ENCODE measurements at places on chromosomes 2 and 18.

- DNase-seq = no peak
Measured at GRCh38 chr2:113812204-113812603, 55.8 kb upstream of the SLC35F5 start.

GRCh38 chr18:11279461-11279860 lies 130.1 kb upstream of the PIEZO2 start:
- no peak for DNase-seq

GRCh38 chr18:61031626-61032025 lies 301.6 kb upstream of the CDH20 start:
- DNase-seq = no peak

DNA sequence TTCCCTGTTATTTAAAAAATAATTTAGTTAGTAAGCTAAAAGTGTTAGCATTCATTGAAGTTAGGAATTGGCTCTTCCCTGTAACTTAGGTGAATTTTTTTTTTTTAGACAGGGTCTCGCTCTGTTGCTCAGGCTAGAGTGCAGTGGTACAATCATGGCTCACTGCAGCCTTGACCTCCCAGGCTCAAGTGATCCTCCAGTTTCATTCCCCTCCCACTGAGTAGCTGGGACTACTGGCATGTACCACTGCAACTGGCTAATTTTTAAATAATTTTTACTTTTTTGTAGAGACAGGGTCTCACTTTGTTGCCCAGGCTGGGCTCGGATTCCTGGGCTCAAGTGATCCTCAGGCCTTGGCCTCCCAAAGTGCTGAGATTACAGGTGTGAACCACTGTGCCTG lies 66.4 kb downstream of the CERS6 start:
- DNase-seq = no peak

DNA sequence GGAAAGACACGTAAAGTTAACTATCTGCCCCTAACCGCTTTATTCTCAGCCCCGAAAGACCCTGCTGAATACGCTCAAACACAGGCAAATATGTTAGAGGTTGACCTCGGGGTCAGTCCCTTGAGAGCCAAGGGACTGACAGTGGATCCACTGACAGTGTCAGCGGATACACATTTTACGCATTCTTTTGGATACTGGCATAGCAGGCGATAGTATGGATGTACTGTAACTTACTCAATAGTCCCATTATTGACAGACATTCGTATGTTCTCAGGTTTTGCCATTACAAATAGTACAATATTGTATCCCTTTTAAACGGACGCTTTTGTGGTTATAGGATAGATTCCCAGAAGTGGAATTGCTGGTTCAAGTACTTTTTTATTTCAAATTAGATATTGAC lies 13.4 kb downstream of the ATP6V1B1 start:
- DNase-seq = no peak

DNA sequence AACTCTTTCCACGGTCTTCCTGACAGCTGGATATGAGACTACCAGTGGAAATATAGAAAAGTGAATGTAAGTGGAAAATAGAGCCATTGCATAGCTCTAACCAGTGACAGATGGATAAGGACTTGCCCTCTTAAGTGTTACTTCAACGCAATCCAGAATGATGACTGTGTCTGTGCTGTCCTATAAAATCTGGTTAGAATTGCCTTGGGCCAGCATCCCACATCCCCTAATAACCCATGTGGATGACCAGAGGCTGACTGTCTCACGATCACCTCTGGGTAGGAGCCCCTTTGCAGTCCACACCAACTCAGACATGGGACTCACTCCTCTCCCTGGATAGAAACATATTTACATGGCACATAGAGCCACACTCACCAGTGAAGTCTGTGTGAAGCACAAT lies 186.6 kb downstream of the C1D start:
- DNase-seq = no peak

GRCh38 chr2:136122661-136123060 lies 4.7 kb upstream of the CXCR4 start:
- no peak for DNase-seq

GRCh38 chr2:150267651-150268415 lies 219.6 kb downstream of the RND3 start:
- no peak for DNase-seq

DNA sequence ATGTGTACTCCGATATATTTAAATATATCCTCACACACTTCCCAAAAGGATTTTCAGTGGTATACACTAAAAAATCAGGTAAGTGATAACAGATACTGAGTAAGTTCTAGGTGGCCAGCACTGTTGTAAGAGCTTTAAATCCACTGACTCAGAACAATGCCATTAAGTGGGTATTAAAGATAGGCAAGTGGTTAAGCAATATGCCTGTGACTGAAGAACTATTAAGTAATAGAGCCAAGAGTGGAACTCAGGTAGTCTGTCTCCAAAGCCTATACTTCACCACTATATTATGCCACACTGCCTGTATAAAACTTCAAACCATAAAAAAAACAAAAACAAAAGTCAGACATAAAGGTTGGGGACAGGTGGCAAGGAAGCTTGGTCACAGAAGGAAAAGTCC lies 37.2 kb downstream of the THUMPD2 start:
- DNase-seq = no peak

DNA sequence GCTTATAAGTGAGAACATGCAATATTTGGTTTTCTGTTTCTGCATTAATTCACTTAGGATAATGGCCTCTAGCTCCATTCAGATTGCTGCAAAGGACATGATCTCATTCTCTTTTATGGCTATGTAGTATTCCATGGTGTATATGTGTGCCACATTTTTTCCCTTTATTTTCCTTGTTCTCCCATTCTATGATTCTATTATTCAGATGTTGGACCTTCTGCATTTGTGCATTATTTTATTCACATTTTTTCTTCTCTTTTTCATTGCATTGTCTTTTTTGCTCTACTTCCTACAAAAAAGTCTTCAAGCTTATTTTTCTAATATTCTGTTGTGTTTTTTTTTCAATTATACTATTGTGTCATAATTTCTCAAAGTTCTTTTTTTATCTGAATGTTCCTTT lies 11.1 kb upstream of the ANTXR1 start:
- no peak for DNase-seq

DNA sequence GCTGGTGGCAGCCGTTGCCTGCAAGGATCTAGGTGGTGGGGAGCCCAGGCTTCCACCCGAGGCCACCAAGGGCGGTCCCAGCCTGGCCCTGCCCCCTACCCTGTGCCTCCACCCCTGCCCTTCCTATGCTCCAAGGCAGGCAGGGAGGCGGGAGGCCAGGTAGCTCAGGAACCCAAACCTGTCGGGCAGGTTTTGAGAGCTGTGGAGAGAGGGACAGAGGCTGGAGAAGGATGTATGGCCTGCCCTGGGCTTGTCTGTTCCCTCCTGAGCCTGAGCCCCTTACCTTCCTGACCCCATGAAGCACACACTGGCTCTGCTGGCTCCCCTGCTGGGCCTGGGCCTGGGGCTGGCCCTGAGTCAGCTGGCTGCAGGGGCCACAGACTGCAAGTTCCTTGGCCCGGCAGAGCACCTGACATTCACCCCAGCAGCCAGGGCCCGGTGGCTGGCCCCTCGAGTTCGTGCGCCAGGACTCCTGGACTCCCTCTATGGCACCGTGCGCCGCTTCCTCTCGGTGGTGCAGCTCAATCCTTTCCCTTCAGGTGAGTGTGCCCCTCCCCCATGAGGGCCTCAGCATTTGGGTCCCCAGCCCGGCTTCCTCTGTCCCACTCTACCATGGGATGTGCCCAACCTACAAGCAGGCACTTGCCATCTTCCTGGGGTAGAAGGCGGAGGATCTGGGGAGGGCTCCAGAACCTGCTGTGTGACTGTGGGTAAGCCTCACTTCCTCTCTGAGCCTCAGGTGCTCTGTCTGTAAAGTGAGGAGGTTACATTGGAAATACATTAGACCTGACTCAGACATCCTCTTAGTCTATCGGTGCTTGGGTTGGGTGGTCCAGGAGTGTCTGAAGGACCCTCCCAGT lies at the start of gene PROM2:
Gene PROM2 (plus strand): TSS at position 159 of the 860 bp plus-strand sequence. CDS start 137 bp downstream, at position 296.
- no peak for DNase-seq

DNA sequence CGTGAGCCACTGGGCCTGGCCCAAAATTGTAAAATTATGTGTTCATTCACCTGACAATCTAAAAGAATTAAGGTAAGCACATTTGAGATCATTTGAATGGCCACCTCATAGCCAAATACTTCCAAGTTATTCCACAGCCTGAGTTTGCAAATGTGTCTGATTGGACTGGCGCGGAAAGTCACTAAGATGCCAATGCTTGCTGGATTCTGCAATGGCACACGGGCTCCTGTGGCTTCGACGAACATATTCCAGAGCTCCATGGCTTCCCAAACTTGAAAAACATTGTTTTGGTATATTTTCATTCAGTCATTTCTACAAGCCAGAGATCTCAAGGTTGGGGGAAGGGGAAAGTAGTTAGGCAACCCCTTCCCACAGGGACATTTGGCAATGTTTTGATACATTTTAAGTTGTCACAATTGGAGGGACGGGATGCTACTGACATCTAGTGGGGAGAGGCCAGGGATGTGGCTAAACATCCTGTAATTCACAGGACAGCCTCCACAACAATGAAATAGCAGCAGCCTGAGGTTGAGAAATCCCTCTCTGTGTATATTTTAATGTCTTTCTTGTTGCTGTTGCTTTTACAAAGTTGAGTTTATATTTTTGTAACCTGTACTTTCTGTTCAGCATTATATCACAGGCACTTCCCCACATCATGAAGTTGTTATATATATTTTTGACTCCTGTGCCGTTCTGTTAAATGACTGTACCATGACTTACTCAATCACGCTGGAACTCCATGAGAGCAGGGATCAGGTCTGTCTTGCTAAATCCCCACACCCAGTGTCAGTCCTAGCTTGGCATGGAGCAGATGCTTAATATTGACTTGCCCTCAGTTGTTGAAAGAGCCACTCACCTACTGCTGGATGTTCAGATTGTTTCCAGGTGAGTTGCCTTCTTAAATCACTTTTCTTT lies 56.9 kb downstream of the COL4A4 start:
- DNase-seq = peak; percentile 55

GRCh38 chr18:67901573-67901972 lies 385.1 kb upstream of the DSEL start:
- no peak for DNase-seq

DNA sequence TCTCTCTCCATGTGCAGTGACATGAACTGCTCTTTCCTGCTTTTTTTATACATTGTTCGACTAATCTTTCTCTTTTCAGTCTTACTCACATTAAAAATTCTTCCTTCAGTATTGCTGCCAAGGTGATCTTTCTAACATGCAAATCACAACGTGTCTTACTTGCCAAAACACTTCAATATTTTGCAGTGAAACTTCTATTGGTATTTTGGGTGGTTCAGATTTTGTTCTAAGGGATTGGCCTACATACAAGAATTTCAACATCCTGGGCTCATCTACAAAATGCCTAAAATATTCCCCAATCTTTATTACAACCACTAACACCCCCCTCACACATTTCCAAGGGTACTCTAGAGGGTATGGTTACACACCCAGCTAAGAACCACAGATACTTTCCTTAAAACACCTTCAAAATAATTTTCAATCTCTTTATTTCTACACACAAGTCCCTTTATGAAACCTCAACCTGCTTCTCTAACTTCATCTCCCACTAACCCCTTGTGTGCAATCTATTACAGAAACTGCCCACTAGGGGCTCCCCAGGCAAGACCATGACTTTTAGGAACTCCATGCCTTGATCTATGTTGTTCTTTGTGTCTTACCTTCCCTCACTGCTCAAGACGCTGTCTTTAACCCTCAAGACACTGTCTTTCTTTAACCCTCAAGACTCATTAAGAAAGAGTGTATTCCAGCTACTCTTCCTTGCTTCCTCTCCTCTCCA lies 50.9 kb downstream of the COL3A1 start:
- DNase-seq = no peak

GRCh38 chr2:24509425-24509824 lies 18.4 kb downstream of the NCOA1 start:
- DNase-seq = no peak

DNA sequence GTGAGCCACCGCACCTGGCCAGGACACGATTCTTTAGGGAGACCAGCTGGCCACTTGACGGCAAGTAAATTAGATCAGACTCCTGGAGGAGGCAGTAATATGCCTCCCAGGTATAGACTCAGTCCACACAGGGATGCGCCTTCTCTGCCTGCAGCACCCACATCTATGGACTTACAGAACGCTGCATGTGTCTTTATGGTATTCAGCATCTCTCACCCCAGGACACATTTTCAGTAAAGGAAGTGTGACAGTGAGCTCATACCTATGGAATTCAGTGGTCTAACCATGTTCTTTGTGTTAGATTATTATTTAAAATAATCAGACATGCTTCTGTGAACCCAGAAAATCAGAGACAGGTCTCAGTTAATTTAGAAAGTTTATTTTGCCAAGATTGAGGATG lies 5.9 kb upstream of the NARS1 start:
- DNase-seq = no peak

DNA sequence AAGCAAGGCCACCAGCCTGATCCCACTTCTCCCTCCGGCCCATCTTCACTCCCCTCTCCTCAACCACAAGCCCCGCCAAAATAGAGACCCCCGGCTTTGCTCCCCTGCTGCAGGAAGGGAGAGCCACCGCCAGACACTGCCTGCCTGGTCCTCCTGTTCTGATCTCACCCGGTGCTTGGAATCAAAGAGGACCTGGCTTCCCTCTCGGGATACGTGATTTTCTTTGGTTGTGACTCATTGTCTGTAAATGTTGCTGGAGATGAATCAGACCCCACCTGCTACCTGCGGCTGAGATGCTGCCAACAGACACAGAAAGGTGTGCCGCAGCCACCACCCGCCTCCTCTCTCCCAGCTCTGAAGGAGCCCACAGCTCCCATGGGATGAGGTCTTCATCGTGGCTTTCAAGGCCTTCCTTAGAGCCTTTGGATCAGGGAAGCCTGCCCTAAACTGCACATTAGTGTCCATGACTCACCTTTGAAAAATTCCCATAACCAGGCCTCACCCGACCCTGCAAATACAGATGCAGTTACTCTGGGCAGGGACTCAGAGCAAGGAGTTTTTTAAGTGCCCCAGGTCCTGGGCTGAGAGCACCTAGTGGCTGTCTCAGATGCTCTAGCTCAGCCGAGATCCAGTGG lies 79.4 kb upstream of the ZNF532 start:
- no peak for DNase-seq

GRCh38 chr2:7073901-7074300 lies 156.7 kb downstream of the RNF144A start:
- no peak for DNase-seq

DNA sequence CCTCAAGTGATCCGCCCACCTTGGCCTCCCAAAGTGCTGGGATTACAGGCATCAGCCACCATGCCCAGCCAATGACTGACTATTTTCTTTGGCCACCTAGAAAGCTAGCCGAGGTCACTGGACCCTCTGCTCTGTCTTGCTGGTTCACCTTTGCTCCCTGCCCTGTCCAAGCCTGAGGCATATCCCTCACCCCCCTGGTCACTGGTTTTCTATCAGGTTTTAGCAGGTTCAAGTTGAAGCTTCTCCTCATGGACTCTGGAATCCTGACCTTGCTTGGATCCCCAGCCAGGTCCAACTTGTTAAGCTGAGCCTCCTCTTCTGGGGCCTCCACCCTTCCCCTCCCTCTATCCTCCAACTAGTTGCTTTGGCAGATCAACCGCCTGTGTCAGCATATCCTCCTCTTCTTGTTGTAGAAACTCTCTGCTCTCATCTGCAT lies 33.4 kb downstream of the PAX8 start:
- DNase-seq = no peak
